Bone marrow (tissue), 2 donors: ENCODE measurements at places on chromosomes 13 and 19.

GRCh38 chr13:50116430-50116973 lies 101.3 kb downstream of the KCNRG start:
- DNase-seq = peak; percentile 28

DNA sequence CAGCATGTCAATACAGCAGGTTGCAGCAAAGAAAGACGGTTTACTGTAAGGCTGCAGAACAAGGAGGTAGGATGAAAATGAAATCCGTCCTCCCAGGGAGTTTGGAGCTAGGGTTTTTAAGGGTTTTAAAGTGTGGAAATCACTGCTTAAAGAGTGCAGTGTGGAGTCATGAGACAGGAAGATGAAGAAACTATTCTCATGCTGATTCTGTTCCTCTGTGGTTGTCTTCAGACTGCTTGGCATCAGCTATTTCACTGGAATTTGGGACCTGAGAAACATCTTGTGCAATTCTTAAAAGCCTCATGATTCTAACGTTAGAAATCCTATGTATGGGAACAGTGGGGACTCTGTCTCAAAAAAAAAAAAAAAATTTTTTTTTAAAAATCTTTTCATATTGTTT lies 11.4 kb downstream of the ZNF331 start:
- no peak for DNase-seq

GRCh38 chr13:82693607-82694006 lies 1188.7 kb downstream of the SLITRK1 start:
- no peak for DNase-seq

GRCh38 chr19:48194041-48194843 lies 23.8 kb downstream of the ZSWIM9 start:
- no peak for DNase-seq

DNA sequence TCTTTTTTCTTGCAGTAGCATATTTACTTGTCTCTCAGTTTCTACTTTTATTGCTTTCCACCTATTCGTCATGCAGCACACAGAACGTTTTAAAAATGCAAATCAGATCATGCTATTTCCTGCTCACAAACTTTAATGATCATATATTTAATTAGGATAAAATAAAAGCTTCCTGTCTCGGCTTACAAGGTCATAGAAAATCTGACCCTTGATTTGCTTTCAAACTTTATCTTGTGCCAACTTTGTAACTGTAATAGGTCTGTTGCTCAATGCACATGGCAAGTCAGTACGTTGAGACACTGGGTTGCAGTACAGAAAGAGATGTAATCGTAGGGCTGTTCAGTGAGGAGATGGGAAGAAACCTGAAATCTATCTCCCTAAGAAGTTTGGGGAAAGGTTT lies 95.6 kb upstream of the CSNK1A1L start:
- no peak for DNase-seq

- no peak for DNase-seq
Observed at GRCh38 chr19:51354742-51355148, 11.4 kb downstream of the ETFB start.

GRCh38 chr19:50992666-50993035 lies 8.8 kb downstream of the KLK8 start:
- no peak for DNase-seq

GRCh38 chr13:86882835-86883234 lies 788.3 kb upstream of the SLITRK5 start:
- no peak for DNase-seq

DNA sequence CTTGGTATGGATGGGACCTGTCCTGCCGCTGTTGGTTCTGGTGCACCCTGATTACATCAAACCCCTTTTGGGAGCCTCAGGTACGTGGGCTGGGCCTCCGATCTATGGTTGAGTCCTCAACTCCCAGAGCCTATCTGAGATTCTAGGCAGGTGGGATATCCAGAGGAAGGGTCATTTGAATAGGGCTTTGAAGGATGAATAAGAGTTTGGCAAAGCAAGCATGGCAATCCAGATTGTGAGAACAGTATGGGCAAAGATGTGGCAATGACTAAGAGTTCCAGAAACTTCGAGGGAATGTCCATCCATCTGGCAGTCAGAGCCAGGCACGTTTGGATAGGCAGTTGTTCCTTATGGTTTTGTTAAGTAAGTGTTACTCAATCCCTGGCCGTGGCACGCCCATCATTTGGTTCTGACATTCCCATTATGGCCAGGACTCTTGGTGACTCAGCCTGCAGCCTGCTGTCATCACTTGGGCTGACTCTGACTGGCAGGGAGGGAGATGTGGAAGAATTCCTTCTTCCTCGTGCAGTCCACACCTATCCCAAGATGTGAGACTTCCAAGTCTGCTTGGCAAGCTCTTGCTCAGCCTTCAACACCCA lies 21.5 kb downstream of the CYP4F22 start:
- no peak for DNase-seq

DNA sequence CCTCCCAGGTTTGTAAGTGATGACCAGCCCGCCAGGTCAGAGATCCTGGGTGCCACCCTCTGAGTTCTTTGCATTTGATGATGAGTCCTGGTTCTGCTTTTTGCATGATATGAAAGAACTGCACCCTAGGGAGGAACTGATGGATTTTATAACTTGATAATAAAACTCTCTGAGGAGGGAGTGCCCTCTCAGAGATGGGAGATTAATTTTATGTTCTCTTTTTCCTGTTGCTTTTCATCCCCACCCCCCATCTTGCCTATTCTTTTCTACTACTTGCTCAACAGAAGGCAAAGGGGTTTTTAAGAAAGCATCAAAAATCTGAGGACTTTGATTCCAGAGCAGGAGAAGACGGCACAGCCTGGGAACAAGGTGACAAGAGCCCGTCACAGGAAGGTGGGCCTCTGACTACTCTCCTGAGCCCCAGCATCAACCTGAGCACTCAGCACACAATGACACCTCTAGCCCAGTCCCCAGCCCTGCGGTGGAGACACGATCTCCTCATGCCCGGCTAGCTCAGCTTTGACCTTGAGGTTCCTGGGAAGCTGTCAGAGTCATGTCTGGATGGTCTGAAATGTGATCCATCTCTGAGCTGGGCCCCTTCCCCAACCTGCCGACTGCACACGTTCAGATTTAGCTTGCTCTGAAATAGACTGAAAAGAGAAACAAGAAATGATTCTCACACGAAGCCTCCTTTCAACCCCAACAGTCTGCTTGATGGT lies 69.1 kb downstream of the SIAH3 start:
- no peak for DNase-seq

DNA sequence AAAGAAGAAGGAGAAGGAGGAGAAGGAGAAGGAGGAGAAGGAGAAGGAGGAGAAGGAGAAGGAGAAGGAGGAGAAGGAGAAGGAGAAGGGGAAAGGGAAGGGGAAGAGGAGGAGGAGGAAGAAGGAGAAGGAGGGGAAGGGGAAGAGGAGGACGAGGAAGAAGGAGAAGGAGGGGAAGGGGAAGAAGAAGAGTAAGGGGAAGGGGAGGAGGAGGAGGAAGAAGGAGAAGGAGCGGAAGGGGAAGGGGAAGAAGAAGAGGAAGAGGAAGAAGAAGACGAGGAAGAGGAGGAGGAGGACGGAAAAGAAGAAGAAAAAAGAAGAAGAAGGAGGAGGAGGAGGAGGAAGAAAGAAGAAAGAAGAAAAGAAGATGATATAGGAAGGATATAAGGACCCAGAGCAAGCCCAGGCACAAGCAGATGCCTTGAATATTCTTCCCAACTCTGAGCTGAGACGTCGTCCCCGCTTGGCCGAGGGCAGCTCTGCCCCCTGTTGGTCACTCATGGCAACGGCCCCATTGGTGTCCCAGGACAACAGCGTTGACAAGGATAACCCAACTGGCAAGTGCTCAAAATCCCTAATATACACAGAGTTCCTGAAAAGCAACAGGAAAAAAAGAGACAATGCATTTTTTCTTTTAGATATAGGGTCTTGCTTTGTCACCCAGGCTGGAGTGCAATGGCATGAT lies 30.6 kb upstream of the IGSF23 start:
- DNase-seq = no peak

DNA sequence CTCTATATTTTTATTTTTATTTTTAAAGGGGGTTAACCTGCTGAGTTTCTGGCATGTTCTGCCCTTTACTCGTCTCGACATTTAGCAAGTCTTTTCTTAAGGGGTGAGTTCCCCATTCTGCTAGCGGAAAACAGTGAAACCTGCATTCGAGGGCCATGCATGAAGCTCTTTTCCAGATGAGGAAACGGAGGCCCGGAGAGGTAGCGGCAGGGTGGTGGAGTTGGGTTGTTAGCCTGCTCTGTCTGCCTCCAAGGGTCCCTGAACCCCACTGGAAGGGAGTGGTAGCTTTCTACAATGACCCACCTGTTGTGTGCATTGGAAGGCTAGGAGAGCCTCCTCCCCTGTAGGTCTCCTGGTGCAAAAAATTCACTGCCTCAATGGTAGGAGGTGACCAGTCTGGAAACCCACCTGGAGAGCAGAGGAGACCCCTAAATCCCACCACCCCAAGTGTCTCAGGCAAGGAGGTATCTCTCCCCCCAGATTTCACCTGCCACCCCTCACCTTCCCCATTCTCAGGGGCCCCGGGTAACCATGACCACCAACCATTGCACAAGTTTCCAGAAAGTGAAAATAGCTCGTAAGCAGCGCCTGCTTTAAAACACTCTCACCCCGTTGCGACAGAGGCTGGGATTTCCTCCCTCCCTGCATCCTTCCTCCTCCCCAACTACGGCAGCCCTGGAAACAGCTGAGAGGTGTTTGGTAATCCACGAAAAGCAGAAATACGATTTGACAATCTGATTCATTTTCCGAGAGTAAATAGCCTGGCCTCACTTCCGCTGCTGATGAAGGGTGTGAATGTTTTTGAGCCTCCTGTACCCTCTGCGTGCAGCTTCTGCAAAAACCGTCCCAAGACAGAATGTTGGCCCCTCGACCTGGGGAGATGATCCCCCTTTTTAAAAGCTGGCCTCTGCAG lies 3.5 kb downstream of the KLF2 start:
- DNase-seq = peak; percentile 72

DNA sequence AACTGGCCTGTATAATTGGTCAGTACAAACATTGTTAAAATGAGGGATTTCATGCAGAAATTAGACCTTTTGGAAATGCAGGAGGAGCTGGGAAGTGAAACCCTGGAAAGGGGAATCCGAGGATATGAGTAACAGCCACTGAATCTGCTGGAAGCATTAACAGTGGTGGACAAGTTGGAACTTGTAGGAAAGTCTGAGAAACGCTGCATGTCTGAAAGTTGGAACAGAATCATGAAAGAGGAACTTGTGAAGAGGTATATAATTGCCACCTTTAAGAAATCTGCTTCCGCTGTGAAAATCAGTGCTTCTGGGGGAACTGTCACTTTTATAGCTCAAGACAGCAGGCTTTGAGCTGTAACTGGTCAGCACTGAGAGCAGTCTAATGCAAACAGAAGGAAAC lies 716.5 kb upstream of the PRR20A start:
- DNase-seq = no peak

- DNase-seq = no peak
Observed at GRCh38 chr13:109093998-109094397, 464.6 kb downstream of the MYO16 start.

- no peak for DNase-seq
Observed at GRCh38 chr19:16456652-16457194, 15.0 kb downstream of the EPS15L1 start.

- DNase-seq = no peak
Observed at GRCh38 chr13:43676320-43676719, 110.5 kb downstream of the ENOX1 start.

DNA sequence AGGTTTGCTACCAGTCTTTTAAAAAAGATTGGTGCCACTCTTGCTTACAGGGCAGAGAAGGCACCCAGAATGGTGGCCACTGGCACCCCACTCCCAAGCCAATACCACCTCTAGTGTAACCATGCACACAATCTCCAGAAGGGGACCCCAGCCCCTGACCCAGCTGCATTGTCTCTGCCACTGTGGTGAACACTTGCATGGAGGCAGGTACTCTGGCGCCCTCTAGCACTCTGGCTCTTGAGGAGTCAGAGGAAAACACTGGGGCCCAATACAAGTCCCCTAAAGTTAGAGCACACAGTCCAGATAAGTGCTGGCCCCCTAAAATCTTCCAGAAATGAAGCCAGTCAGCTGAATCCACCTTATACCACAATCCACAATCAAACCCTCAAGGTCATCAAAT lies 6.0 kb downstream of the ERVV-1 start:
- DNase-seq = no peak

- DNase-seq = no peak
Observed at GRCh38 chr13:42028113-42028799, 20.2 kb upstream of the DGKH start.

GRCh38 chr19:6528544-6529121 lies 2.2 kb upstream of the TNFSF9 start:
- peak; percentile 30 for DNase-seq

DNA sequence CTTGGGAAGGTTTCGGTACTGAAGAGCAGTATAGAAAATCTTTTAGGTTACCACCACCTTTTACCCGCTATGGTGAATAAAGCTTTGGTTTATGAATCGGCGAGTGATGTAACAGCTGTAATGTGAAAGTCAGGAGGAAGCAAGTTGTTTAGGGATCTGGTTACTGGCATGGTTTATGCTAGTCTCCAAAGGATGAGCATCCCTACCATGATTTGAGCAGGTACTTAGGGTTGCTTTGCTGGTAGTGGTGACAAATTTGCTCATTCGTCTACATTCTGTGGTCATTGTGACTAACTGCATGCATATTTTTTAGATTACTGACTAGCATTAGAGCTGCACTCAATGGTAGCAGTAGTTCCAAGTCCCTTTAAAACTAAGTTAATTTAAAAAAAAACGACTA lies 104.1 kb downstream of the FRY start:
- DNase-seq = no peak

DNA sequence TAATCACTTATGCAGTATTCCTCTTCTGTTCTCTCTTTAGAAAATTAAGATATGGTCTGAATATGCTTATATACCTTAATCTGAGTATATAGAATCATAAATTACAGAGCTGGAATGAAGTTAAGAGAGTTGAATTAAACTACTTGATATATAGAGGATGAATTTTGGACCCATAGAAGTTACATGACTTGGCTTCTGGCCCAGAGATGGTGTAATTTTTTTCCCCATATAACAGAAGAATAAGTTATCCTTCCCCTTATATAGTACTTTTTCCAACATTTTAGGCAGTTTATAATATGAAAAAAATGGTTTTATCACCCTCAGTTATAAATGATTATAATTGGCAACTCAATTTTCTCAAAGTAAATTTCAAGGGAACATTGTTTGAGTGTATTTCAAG lies 616.3 kb downstream of the TBC1D4 start:
- DNase-seq = no peak

GRCh38 chr19:53809518-53810186 lies 14.5 kb downstream of the NLRP12 start:
- DNase-seq = no peak

- DNase-seq = no peak
Observed at GRCh38 chr19:54888239-54888638, 14.2 kb downstream of the FCAR start.
